Putamen (tissue), 1 donor: ENCODE measurements at places on chromosomes 6 and 20.

- DNase-seq, result no peak
These were observed 19.0 kb downstream of the SRC start for GRCh38 chr20:37364927-37365272.

- DNase-seq, result no peak
These were observed 22.2 kb downstream of the BANF2 start for GRCh38 chr20:17721802-17722486.

DNA sequence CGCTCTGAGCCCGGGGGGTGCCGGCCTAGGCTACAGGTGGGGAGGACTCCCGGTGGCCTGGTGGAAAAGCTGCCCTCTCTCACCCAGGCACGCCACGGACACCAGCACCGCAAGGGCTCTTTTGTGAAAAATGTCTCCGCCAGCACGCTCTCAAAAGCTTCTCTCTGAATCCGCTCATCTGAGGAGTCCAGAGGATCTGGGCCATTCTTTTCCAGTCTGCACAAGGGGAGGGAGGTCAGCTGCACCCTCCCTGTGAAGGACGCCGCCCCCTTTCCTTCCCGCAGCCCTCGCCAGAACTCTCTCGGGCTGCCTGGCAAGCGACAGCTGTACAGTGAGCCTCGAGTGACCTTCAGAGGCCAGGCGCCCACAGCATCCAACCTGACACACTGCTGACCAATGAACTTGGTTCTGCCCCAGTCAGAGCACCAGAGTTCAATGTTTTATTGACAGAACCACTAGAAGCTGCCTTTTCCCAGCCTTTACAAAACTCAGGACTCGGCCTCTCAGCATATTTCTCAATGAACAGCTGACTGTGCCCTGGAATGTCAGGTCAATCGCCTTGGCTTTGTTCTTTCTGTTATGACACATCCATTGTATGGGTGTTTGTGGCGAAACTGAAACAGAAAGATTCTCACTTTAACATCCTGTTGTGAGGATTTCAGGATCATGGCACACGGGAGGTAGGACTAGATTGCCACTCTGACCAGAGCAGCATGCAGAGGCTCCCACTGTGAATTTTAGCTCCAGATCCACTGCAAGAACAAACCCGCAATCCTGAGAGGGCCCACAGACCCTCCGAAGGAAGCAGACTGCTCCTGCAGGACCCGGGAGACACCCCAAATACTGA lies 26.7 kb downstream of the SERPINB9 start:
- DNase-seq, result peak; percentile 50

DNA sequence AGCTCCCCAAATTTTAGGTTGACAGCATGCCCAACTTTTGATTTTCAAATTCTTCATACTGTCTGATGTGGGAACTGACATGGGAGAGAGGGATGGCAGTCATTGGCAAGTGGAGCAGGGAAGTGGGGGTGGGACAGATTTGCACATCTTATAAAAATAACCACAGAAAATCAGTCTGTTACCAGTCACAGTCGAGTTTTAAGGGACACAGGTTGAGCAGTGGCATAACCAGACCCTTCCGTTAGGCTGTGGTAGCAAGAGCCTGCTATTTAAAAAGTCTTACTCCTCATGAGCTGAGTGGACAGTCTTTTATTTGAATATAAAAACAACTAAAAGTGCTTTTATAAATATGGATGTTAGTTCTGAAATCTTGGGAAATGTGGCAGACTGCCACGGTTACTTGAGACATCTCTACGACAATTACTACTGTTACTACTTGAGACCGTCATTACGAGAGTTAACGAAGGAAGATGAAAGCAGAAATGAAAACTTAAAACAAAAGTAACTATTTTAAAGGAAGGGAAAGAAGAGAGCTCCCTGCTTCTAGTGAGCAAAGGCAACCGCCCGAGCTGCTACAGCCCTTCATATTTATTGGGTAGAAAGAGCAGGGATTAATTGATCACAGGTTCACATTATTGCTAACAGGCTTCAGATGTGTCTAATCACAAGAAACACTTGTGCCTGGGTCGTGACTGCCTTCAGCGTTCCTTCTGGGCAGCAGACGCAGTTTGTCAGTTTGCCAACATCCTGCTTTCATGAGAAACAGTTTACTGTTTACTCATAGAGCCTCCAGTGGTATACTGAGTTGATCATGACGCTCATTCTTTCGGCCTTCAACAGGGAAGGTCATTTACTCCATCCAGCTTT lies 71.3 kb downstream of the EFHC1 start:
- no peak for DNase-seq

- no peak for DNase-seq
These were observed 226.5 kb downstream of the ANKRD60 start for GRCh38 chr20:58001946-58002345.

DNA sequence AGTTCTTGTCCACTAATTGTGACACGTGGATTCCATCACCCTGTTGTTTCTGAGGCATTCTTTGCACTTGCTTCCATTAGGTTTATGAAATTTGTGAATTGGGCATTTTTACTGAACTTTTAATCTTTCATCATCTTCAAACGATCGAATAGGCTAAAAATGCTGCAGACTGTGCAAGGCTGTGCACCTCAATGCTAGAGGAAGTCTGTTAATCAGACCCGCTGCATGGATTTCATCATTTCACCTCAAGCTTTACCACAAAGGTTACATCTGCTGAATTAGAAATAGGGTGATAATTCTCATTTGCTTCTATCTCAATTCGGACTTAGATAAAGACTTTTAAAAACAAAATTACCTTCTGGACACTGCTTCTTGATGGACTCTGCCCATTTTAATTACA lies 27.8 kb upstream of the F13A1 start:
- DNase-seq, result no peak

DNA sequence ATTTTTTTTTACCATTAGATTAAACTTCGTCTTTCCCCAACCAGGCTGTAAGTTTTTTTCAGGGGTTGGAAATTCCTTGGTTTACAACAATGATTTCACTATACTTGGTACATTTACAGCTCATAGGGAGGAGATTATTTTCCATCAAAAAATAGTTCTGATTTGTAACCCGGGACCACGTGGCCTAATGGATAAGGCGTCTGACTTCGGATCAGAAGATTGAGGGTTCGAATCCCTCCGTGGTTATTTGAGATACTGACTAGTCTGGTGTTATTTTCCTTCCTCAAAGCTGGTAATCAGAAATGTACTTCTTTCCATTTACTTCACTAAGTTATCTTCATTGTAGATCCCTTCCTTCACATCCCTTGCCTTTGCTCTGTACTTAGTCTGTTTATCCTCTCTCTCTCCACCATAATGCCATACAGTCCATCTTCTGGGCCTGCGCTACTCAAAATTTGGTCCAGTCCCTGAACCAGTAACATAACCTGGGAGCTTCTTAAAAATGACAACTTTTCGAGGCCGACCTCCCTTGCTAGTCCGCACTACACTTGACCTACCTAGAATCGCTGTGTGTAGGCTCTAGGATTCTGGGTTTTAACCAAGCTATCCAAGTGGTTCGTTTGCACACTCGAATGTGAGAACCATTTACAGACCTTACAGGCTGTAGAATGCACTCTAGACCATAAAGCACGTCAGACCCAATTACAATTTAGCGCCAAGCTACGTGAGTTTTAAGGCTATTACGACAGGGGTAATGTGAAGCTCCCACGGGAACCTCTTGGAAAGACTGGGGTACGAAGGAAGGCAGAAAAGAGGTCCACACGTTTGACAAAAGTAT lies 42.1 kb upstream of the BTN3A2 start:
- DNase-seq, result peak; percentile 69

GRCh38 chr6:63637865-63638445 lies 2.4 kb downstream of the PHF3 start:
- no peak for DNase-seq

DNA sequence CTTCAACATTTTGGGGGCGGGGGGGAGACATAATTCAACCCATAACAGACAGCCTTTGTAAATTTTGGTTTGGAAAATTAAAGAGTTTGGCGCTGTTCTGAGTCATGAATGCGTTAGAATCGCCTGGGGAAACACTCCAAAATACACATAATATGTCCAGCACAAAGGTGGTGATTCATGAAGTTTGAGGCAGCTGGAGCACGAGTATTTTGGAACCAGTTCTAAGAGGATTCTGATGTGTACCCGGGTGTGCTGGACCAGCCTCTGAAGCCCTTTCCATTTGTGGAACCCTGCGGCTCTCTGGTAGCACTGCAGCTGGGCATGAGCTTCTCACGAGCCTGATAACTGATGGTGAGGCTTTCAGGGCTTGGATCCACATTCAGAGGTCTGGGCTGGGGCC lies 4.7 kb downstream of the GMPR start:
- no peak for DNase-seq

GRCh38 chr6:22765015-22765414 lies 195.6 kb downstream of the HDGFL1 start:
- DNase-seq, result no peak

- DNase-seq, result no peak
These were observed 77.0 kb downstream of the FOXA2 start for GRCh38 chr20:22507240-22507961.

DNA sequence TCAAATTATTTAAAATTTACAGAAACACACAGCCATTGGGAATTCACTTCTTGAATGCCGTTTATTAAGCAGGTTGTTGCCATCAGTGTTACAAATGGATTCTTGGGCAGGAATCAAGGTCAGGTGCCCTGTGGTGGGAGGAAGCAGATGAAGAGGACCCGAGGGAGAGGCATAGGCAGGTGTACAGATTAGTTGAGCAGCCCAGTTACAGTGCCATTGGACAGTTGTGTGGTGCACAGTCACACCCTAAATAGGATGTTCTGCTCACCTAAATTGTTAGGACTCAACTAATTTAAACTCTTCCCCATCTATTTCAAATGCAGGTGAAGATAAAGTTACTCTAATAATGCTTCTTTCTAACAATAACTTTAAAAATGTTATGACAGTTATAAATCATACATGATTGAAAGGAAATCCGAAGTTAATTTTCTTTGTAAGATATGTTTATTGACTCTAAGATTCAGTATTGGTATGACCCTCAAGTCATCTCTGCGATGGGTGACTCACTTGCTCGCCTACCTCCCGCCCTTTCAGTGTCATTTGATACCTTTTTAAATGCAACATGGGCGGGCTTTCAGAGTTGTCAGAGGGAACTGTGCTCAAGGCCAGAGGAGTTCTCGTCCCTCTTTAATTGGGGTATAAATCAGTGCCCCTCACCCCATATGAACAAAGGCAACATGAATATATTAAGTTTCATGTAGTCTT lies 35.1 kb downstream of the DSE start:
- DNase-seq, result no peak

DNA sequence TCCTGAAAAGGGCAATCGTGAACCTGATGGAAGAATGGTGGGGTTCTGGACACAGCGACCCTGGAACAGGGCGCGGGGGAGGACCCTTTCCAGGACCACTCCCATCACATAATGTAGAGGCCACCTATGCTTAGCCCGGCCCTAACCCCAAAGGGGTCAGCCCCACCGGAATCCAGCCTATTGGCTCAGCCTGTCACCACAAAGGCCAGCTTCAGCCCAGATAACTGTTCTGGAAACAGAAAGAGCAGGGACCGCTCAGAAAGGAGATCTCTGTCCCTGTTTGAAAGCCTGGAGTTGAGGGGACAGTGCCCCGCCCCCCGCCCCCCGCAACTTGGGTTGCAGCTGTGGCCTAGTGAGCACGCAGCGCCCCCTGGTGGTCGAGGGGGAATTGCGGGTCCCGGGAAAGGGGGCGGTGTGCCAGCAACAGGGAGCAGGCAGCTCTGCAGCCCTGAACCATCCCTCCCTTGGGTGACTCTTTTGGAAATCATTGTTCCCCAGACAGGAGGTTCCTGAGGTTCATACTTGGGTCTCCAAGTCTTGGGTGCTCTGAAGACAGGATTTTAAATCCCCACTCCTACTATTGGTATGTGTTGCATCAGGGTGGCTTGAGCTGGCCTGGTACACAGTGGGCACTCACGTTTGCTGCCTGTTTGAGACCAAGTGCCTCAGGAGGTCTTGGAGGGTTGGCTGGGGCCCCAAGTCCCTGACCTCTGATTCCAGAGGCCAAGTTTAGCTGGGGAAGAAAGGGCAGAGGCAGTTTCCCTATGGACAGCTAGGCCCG lies 1.5 kb downstream of the SIGLEC1 start:
- DNase-seq, result peak; percentile 46

GRCh38 chr6:114058435-114058834 lies 87.5 kb upstream of the HDAC2 start:
- DNase-seq, result no peak

DNA sequence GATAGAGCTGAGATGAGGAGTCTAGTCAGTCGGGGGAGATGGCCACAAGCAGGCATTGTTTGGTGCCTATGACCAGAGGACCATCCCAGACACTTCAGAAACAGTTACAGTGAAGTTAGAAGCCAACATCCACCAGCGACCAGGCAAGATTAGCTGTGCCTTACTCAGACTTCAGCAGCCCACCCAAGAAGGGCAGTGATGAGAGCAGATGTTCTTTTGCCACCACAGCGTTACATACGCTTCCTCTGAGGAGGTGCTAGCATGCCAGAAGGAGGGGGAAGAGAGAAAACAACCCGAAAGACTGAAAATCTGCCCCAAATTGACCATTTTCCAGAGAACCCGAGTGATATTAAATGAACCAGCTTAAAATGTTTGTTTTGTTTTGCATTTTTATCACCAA lies 186.8 kb downstream of the PRL start:
- DNase-seq, result no peak

GRCh38 chr6:129906515-129907077 lies 45.5 kb upstream of the TMEM244 start:
- DNase-seq, result no peak

GRCh38 chr6:155039618-155040017 lies 44.5 kb downstream of the TIAM2 start:
- DNase-seq, result no peak

- DNase-seq, result no peak
These were observed 58.2 kb downstream of the SPACA1 start for GRCh38 chr6:88105741-88106340.

GRCh38 chr6:4603856-4604369 lies 172.3 kb upstream of the CDYL start:
- DNase-seq, result no peak

GRCh38 chr6:121879149-121879548 lies 443.7 kb downstream of the GJA1 start:
- DNase-seq, result no peak

DNA sequence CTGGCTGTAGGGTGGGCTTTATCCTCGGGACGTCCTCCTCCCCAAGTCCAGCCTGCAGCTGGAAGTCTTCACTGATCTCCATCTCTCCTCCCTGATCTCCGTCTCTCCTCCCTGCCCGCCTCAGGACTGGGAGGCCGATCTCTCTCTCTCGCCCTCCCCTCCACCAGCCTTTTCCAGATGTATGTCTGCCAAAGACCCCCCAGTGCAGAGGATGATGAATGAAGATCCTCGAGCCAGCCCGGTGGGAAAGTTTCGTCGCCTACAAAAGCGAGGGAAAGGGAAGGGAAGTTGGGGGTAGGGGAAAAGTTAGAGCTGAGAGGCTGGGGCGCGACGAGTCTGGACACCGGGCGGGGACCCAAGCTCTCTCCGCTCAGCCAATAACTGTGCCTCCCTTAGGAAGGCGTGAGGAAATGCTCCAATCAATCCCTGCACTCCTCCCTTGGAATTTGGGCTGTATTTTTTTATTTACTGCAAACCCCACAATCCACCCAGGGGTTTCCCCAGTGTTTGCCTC lies 595 bp upstream of the SRF start:
- no peak for DNase-seq
